ENCODE measurements at places on chromosomes 7 and 10. TPM values are rescaled to one million over a fixed set of nuclear protein-coding genes. Genes with fewer than 3 reads are reported as not detected.

Gene NODAL
- not detected for total RNA-seq

Gene ASZ1
- total RNA-seq: not detected

Gene FGL2
- 0.66 TPM for total RNA-seq

- no peak for DNase-seq
Observed at GRCh38 chr10:24982319-24983112, 30.1 kb upstream of the PRTFDC1 start.

DNA sequence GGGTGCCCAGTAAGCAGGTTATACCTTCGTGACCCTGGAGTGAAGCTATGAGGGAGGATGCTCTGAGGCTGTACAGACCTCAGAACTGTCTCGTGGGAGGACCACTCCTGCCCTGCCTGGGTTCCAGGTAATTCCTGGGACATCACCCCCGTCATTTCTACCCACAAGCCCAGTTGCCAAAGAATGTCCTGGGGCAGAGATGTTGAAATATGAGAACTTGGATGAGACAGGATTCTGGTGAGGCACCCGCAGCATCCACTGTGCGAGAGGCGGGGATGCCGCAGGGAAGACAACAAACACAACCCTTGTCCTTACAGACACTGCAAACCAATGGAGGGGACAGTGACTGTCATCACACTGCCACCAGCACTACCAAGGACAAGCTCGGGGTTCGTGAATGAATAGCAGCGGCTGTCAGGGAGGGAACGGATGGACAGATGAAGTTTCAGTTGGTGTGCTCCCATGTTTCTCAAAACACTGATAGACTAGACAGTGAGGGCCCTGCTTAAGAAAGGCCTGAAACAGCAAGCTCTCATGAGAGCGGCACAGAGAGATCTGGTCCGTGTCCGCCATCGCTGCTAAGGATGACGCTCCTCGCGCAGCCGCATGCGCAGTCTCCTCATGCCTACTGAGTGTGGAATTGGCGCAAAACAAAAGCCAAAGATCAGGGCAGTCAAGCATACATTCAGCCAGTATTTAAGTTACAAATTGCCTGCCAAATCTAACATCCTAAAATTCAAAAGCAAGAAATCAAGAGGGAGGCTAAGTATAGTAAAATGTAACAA lies 82.0 kb upstream of the RHEB start:
- no peak for DNase-seq

DNA sequence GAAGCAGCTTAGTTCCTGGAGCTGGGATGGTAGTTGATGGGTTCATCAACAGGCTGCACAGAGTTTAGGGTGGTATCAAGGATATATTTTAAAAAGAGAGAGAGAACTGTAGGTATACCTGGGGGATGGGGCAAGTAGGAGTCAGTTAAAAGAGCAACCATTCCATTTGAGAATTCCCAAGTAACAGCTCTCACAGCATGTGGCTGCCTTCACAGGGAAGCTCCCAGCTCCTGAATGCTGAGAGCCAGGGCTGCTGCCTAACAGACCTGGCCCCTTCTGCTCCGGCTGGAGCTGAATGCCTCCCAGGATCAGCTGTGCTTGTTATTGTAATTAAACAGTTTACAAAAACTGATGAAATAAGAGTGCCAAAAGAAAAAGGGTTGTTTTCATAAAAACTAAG lies 58.8 kb upstream of the GPR26 start:
- no peak for DNase-seq

DNA sequence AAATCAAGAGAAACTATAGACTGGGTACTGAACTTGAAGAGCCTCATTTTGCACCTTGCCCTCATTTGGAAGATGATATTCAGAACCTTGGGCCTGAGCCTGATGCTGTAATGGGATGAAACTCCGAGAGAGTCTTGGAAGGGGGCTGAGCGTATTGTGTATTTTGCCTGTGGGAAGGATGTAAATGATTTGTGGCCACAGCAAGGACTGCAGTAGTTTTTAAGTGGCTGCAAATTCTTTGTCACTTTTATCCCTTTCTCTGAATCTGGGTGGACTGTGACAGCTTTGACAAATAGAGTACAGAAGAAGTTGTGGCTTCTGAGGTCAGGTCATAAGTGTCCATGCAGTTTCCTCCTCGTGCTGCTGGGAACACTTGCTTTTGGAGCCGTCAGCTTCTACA lies 221.2 kb downstream of the ADRA2A start:
- DNase-seq: no peak

DNA sequence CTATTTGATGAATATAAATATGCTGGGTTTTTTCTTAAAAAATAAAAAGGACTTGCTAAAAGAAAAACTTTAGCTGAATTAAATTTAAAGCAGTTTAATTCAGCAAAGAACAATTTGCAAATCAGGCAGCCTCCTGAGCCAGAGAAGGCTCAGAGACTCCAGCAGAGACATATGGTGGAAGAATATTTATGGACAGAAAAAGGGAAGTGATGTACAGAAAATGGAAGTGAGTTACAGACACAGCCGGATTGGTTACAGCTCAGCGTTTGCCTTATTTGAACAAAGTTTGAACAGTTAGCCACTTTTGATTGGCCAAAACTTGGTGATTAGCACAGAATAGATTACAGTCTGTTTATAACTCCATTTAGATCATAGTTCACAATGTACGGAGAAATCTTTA lies 110.3 kb downstream of the GAD2 start:
- DNase-seq: no peak

DNA sequence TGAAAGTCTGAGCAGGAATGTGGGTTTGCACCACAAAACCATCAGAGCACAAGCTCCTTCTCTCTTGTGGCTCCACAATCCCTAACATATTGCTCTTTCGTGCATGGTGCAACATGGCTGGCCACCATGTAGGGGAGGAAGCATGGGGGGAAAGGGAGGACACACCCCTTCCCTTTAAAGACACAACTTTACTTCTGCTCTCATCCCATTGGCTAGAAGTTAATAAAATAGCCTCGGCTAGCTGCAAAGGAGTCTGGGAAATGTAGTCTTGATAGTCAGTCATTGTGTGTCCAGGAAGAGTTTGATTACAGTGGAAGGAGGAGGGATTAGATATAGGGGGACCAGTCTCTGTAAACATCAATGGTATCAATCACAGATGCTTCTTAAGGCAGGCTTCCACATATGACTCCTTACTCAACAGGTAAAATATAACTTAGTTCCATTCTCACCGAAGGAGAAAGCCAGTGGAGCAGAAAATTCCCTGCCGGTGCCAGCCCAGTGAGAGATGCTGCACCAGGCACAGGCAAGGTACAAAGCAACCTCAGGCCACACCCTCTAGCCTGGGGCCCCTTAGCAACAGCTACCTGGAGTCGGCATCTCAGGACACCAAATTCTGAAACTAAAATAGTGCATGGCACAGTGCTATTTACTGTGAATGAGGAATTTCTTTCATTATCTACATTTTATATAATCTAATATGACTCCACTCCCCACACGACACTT lies 124.7 kb upstream of the CTBP2 start:
- no peak for DNase-seq

DNA sequence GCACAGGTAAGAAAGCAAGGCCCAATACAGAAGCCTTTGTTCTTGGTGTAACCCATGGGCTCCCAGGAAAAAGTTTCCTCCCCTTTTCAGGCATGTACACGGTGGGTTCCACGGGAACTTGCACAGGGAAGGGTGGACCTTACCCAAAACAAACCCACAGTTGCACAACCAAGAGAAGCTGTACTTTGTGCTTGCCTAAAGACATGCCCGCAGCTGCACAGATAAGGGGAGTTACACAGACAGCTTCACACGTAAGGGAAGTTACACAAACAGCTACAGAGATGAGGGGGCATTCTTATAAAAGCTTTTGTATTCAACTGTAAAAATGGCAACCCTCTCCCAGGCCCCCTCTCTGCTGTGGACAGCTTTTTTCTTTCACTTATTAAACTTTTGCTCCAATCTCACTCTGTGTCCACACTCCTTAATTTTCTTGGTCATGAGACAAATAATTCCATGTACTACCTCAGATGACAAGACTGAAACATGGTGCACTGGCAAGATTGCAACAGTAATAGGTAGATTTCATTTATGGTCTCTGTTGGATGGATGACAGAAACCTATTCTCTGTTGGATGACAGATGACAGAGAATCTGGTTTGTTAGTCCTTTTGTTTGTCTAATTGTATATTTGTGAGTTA lies 72.9 kb downstream of the ATE1 start:
- DNase-seq: no peak

DNA sequence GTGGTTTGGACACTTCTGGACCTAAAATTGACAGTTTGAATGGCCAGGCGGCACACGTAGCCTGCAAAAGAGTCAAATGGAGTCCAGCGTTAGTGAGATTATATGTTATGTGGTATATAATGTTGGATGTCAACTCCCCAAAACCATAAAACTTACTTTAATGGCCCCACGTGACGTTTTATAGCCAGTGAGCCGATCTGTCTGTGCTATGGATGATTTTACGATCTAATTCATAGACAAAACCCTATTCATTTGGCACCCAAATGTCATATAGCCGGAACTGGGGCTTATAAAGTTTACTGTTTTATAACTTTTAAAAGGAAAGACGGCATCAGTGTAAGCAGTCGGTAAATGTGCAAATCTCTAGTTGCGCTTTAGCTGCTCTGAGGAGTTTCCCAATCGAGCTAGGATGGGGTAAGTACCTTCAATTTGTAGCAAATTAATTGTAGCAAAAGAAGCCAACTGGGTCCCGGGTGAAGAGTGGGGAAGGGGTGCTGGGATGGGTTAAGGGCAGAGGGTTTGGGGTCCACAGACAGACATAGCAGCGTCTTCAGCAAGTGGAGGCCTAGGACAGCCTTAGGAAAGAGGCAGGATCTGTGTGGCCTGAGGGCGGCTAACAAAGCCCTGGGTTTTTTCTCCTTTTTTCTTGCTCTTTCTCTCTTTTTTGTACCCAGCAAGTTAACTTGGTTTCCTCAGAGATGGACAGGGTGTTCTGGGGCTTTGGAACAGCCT lies 3.2 kb downstream of the HOXA5 start:
- no peak for DNase-seq

DNA sequence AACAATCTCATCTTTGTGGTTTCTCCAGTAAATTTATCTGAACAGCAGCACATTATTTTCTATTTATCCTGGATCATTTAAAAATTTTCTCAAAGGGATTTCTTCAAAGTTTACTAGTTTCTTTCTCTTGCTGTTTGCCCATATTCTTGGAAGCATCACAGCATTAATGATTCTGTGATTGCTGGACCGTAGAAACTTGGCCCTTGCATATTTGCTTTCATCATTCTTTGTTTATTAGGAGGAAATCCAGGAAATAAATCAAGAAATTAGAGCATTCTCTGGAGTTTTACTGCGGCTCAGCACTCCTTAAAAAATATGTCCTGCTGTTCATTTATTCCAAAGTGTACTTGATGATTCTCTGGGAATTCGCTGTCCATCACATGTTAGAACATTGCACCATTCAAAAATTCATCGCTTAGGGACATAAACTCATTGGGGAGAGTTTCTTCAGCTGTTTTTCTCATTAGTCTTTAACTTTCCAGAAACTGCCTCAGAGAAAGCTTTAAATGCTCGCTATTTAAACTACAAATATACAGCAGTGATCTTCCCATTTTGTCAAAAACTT lies 264.0 kb upstream of the CDC14C start:
- DNase-seq: no peak

GRCh38 chr10:31315453-31315852 lies 3.6 kb upstream of the ZEB1 start:
- DNase-seq: no peak

DNA sequence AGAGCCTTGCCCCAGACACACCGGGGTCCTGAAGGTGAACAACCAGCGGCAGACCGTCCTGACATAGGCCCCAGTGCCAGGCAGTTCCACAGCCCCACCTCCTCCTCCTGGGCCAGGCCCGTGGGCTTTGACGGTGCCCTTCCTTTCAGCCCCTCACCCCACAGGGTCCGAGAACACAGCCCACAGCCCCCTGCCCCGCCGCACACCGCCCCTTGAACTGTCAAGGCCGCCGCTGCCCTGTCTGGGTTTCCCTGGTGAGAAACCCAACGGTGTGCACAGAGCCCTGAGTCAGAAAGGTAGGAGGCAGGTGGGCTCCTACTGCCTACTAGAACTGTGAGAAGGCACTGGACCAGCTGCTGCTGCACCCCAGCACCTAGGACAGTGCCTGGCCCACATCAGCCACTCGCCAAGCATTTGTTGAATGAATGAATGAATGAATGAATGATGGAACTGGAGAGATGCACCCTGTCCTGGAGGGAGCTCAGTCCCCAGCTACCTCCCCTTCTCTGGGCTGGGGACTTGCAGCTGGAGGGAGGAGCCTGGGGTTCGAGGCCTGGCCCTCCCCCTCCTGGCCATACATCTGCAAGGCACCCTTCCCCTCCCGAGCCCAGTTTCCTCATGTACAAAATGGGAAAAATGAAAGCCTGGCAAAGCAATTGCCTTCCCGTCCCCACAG lies 117.9 kb downstream of the SLIT1 start:
- no peak for DNase-seq

GRCh38 chr10:92778091-92778490 lies 70.2 kb upstream of the EXOC6 start:
- no peak for DNase-seq

DNA sequence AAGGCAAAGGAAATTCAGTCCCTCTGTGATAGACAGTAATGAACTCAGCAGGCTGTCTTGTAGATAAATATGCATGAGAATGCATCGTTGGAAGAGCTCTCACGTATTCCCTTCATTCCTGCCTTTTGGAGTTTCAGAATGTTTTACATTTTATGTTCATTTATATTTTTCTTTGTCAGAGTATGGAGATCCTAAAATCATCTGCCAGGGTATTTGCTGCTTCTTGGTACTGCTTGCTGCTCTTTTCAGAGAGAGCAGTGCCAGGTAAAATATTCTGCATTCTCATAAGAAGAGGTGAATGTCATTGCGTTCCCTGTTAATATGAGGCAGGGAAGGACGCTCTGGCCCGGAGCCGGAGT lies 290.2 kb downstream of the CCDC3 start:
- no peak for DNase-seq

DNA sequence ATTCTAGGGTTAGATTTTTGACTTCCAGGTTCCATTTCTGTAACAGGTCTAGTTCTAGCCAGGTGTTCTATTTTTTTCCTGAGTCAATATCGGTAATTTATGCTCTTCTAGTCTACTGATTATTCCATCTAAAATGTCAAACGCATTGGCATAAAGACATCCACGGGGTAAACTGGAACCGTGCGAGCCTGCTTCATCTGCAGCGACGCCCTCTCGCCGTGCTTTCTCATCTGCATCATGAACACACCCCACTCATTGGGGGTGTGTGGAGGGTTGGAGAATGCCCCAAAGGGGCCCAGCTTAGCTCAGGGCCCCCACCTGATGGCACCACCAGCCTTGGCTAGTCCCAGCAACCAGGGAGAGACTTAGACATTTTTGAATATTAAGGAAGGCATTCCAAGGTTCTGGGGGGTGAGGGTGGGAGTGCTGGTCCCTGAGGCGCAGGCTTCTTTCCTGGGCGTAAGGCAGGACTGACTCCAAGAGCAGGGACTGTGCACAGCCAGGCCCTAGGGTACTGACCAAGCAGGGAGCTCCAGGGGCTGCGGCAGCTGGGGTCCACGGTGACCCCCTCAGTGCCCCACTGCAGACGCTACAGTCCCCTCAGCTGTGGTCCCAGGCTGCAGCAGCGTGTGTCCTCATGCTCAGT lies 12.9 kb upstream of the CRYGN start:
- DNase-seq: no peak

- no peak for DNase-seq
Observed at GRCh38 chr7:72805526-72806494, 22.2 kb downstream of the TYW1B start.
